Activated CD8-positive, alpha-beta T cell treated with anti-CD3 and anti-CD28 coated beads, Interleukin-2, amount 10 ng/mL, durations not matched to agents 7 days and 5 days (primary cell): ENCODE measurements at places on chromosomes 12 and 14. TPM values are rescaled to one million over a fixed set of nuclear protein-coding genes. Genes with fewer than 3 reads are reported as not detected.
A peak's percentile ranks its signal among the peaks of the same experiment; 100 is the strongest.

DNA sequence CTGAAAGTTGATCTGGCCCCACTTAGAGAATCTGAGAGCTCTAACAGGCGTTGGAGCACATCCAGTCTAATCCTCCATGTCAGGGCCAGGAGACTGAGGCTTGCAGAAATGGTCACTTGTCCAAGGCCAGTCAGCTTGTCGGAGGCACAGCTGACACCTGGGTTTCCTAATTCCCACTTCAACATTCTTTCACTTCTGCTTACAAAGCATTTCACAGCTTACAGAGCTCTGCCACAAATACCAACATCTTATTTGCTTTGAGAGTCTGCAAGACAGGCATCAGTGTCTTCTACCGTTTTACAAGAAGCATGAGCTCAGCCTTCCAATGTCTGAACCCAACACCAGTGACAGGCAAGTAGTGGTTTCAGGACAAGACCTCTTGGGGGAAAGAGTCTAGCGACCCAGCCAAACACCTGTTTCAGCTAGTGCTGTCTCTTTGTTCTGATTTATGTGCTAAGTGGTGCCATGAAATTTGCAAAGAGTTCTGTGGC, 31.8 kb downstream of the ISCA2 start:
- peaks cover 3% of the 10 kb centered on the region for H3K27me3 ChIP-seq
- no peak overlapping the region for H3K27ac ChIP-seq
- H3K4me3 ChIP-seq: no peak overlapping the region
- H3K36me3 ChIP-seq: no peaks in the 10 kb centered on the region
- no peak for DNase-seq
- no peaks in the 10 kb centered on the region for H3K4me1 ChIP-seq

DNA sequence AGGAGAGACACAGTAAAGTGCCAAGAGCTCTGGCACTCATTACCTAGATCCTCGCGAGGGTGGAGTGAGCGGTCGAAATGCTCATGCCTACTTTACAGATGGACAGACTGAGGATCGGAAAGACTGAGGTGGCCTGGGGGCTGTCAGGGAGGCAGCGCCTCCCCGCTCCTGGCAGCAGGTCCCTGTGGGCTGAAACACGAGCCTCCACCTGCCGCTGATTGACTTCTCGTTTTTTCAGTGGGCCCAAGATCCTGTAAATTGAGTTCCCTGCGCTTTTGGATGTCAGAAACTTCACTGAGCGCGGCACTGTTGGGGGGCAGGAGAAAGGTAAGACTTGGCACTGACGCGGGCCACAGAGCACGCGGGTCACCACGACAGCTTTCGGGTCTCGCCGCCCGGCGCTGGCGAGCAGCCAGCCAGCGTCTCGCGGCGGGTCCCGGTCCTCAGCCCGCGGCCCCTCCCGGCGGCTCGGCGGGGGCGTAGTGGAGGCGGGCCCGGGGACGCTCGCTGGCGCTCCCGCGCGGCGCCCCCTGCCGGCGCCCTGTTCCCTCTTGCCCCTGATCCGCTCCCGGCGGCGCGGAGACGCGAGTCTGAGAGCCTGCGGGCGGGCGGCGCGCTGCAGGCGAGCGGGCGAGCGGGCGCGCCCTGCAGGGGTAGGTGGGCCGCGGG, 552 bp upstream of the SCN8A start:
- peak overlapping the region; percentile 77 for H3K4me3 ChIP-seq
- peak; percentile 76 for DNase-seq
- no peaks in the 10 kb centered on the region for H3K36me3 ChIP-seq
- H3K4me1 ChIP-seq: peaks cover 22% of the 10 kb centered on the region
- peak overlapping the region; percentile 1 for H3K27ac ChIP-seq
- H3K27me3 ChIP-seq: peaks cover 54% of the 10 kb centered on the region

TBX5 gene
- not detected for total RNA-seq

DNA sequence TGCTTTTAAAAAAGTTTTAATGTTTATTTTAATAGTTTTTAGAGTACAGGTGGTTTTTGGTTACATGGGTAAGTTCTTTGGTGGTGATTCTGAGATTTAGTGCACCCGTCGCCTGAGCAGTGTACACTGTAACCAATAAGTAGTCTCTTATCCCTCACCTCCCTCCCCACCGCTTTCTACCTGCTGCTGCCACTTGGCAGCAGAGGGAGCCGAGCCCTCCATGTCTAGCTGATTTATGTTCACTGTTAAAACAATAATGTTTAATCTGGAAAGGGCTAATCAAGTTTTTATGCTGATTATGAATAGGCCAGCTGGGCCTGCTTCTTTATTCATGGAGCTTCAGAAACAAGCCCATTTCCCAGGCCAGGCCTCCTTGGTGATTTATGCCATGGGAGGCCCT, 73.1 kb downstream of the ADCK1 start:
- peaks cover 1% of the 10 kb centered on the region for H3K36me3 ChIP-seq
- no peaks in the 10 kb centered on the region for H3K4me1 ChIP-seq
- no peak overlapping the region for H3K4me3 ChIP-seq
- H3K27me3 ChIP-seq: no peaks in the 10 kb centered on the region
- H3K27ac ChIP-seq: no peak overlapping the region
- DNase-seq: no peak

GRCh38 chr14:100305324-100306100, 732 bp downstream of the SLC25A29 start:
- peaks cover 31% of the 10 kb centered on the region for H3K4me1 ChIP-seq
- peak overlapping the region; percentile 77 for H3K27ac ChIP-seq
- H3K36me3 ChIP-seq: no peaks in the 10 kb centered on the region
- H3K27me3 ChIP-seq: peaks cover 23% of the 10 kb centered on the region
- H3K4me3 ChIP-seq: peak overlapping the region; percentile 81

VCPKMT gene
- total RNA-seq: 12.4 TPM

DNA sequence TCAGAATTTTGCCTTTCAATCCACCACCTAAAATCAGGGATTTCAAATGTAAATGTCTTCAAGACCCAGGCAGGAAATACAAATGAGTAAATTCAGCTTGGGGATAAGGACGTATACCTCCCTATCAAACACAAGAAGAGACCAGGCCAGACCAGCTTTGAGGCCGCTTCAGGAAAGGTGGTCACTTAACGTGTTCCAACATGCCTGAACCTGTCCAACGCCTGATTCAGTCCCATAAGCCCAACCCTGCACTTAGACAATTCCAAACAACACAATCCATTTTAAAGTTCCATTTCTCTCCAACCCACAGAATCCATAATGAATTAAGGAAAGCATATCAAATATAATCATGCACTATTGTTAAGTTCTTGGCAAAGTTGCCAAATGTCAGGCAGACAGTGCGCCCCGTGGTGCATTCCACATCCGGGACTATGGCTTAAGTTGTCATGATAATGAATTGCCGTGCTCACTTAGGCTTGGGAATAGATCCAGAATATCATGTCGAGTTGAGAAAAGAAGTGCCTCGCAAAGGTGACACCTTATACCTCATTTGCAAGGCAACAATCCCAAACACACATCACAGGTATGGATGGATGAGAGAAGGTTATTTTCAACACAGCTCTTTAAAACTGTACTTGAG, 35.5 kb downstream of the CCDC60 start:
- H3K4me3 ChIP-seq: no peak overlapping the region
- no peaks in the 10 kb centered on the region for H3K27me3 ChIP-seq
- no peak for DNase-seq
- H3K27ac ChIP-seq: no peak overlapping the region
- H3K4me1 ChIP-seq: peaks cover 6% of the 10 kb centered on the region

GRCh38 chr12:65335981-65336380, 57.5 kb downstream of the MSRB3 start:
- no peak overlapping the region for H3K4me3 ChIP-seq
- H3K4me1 ChIP-seq: no peaks in the 10 kb centered on the region
- no peak overlapping the region for H3K27ac ChIP-seq
- H3K36me3 ChIP-seq: no peaks in the 10 kb centered on the region
- H3K27me3 ChIP-seq: peaks cover 6% of the 10 kb centered on the region

AKAP6 gene
- 1.7 TPM for total RNA-seq

OTUB2 gene
- total RNA-seq: 1.4 TPM

GRCh38 chr12:5498076-5498475, 66.2 kb downstream of the NTF3 start:
- H3K36me3 ChIP-seq: no peaks in the 10 kb centered on the region
- no peak for DNase-seq
- peaks cover 5% of the 10 kb centered on the region for H3K27me3 ChIP-seq
- no peaks in the 10 kb centered on the region for H3K4me1 ChIP-seq
- H3K27ac ChIP-seq: no peak overlapping the region
- no peak overlapping the region for H3K4me3 ChIP-seq

DNA sequence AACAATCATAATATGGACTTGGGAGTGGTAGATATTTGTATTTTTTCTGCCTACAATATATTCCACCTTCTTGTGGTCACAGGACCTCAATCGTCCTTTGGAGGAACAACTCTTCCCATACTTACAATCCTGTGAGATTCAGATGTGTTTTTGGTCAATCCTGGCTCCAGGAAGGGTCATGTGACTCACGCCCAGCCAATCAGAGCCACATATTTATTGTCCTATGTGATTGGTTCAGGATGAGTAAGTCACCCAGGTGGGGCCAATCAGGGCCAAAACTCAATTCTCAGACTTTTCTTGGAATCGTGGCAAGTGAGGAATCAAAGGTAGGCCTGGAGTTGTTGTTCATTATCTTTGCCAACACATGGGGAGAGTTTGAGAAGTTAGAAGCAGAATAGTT, 264.9 kb downstream of the SUDS3 start:
- no peaks in the 10 kb centered on the region for H3K27me3 ChIP-seq
- no peak overlapping the region for H3K27ac ChIP-seq
- H3K4me1 ChIP-seq: no peaks in the 10 kb centered on the region
- no peak overlapping the region for H3K4me3 ChIP-seq
- no peaks in the 10 kb centered on the region for H3K36me3 ChIP-seq
- DNase-seq: no peak

DNA sequence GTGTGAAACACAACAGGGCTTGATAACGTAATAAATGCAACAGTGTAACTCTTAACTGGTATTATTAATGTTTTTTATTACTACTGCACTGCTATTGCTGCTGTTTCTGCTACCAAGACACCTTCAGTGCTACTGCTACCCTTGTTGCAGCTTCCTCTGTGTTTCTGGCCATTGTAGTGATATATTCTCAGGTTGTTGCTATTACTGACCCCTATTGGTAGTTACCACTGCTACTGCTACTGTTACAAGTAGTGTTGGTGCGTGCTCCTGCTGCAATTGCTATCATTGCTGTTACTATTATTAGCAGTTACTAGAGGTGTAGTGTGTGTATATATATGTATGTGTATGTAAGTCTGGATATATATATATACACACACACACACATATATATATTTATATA, 87.2 kb upstream of the PTPRB start:
- H3K27me3 ChIP-seq: no peaks in the 10 kb centered on the region
- H3K27ac ChIP-seq: no peak overlapping the region
- no peaks in the 10 kb centered on the region for H3K36me3 ChIP-seq
- DNase-seq: no peak

TAS2R20 gene
- 2.2 TPM for total RNA-seq

DNA sequence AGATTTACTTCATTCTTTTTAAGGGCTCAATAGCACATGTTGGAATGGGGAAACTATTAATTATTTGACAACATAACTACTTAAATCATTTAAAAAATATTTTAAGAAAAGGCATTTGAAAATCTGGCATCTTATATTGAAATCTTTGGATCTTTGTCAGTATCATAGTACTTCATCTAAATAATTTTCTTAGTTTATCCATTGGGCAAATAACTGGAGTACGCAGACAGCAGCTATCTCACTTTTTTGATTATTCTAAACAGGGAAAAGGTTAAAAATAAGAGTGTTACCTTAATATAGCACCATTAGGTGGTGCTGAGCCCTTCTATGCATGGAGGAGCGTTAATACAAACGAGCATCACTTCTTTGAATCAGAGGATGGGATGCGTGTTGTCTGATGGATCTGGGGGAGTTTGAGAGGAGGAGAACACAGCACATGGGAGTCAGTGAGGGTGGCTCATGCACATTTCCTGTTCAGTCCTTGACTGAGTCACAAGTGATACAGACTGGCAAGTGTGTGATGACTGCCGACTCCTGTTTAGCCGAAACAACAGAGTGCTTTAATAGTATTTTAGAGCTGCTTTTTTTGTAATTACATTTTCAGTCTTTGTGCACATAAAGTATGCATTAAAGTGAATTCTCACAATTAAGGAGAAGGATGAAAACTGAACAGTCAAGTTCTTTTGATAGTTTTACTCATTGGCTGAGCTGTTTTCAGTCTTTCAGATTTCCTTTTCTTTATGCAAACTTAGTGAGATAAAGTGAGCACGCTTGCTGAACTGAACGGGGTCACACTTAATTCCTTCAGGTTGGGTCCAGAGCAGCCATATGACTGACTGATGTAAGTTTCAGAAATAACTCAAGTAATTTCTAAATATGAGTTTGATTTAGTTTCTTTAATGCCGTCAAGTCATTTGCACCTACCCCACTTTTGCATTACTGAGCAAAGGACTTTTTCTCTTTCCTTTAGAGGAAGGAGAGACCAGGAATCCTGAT, 92.7 kb downstream of the DIP2B start:
- H3K4me3 ChIP-seq: peak overlapping the region; percentile 0
- peak; percentile 55 for DNase-seq
- H3K27me3 ChIP-seq: no peaks in the 10 kb centered on the region
- peaks cover 5% of the 10 kb centered on the region for H3K36me3 ChIP-seq
- H3K4me1 ChIP-seq: peaks cover 26% of the 10 kb centered on the region

DNA sequence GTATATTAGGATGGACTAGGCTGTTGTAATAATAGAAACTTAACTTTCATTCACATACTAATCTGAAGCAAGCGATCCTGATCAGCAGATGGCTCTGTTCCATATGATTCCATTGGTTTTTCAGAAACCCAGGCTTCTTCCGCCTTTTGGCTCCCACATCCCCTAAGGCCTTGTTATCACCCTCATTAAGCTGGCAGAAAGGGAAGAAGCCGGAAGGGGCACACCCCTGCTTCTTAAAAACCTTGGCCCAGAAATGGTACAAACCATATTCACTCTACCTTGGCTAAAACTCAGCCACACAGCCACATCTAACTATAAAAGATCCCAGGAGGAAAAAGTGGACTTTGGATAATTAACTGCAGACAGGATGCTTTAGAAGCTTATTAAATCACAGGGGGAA, 329.2 kb downstream of the PCNX1 start:
- no peaks in the 10 kb centered on the region for H3K36me3 ChIP-seq
- H3K4me1 ChIP-seq: peaks cover 14% of the 10 kb centered on the region
- H3K27ac ChIP-seq: no peak overlapping the region
- no peak for DNase-seq
- peaks cover 4% of the 10 kb centered on the region for H3K27me3 ChIP-seq

DNA sequence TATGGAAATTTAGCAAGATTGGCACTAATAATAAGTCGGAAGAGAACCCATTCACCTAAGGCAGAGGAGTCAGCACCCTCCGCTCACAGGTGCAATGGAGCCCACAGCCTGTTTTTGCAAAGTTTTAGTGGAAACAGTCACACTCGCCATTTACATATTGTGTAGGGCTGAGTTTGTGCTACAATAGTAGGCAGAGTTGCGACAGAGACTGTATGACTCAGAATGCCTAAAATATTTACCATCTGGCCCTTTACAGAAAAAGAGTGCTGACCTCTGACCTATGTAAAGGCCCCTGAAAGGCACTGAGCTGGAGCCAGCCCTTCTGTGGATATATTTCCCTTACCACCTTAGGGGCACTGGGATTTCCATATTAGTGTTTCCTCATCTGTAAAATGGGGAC, 79.0 kb downstream of the PRIMA1 start:
- no peak overlapping the region for H3K27ac ChIP-seq
- DNase-seq: no peak
- H3K27me3 ChIP-seq: peaks cover 4% of the 10 kb centered on the region
- no peaks in the 10 kb centered on the region for H3K36me3 ChIP-seq

ESPL1 gene
- total RNA-seq: 126 TPM

COX6A1 gene
- total RNA-seq: 337 TPM

NINJ2 gene
- 10.6 TPM for total RNA-seq

- H3K36me3 ChIP-seq: no peaks in the 10 kb centered on the region
- peaks cover 12% of the 10 kb centered on the region for H3K4me1 ChIP-seq
- H3K27me3 ChIP-seq: peaks cover 6% of the 10 kb centered on the region
These were observed 4.6 kb downstream of the KIF5A start for GRCh38 chr12:57554453-57554852.
